Kidney tubule cell (primary cell): ENCODE measurements at places on chromosomes 4 and X.

- DNase-seq: no peak
Measured at GRCh38 chr4:6920171-6920570, 10.5 kb downstream of the TBC1D14 start.

- DNase-seq: no peak
Measured at GRCh38 chr4:161823450-161823849, 340.4 kb downstream of the FSTL5 start.

GRCh38 chr4:77349796-77350195 lies 192.8 kb downstream of the CCNG2 start:
- peak; percentile 66 for DNase-seq

- no peak for DNase-seq
Measured at GRCh38 chr4:117996891-117997290, 37.4 kb upstream of the NDST3 start.

- peak; percentile 71 for DNase-seq
Measured at GRCh38 chr4:136803433-136803832, 728.9 kb downstream of the PCDH18 start.

- DNase-seq: no peak
Measured at GRCh38 chrX:38599796-38600755, 38.7 kb downstream of the TSPAN7 start.

- no peak for DNase-seq
Measured at GRCh38 chrX:150696866-150697265, 3.7 kb downstream of the MTMR1 start.

DNA sequence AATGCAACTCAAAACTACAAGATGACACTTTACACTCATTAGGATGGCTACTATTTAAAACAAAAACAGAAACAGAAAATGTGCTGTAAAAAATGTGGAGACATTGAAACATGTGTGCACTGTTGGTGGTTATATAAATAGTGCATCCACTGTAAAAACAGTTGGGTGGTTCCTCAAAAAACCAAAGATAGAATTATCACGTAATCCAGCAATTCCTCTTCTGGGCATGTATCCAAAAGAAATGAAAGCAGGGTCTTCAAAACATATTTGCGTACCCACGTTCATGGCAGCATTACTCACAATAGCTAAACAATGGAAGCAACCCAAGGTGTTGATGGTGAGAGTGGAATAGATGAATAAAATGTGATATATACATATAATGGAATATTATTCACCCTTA lies 967.2 kb downstream of the TRAM1L1 start:
- no peak for DNase-seq

DNA sequence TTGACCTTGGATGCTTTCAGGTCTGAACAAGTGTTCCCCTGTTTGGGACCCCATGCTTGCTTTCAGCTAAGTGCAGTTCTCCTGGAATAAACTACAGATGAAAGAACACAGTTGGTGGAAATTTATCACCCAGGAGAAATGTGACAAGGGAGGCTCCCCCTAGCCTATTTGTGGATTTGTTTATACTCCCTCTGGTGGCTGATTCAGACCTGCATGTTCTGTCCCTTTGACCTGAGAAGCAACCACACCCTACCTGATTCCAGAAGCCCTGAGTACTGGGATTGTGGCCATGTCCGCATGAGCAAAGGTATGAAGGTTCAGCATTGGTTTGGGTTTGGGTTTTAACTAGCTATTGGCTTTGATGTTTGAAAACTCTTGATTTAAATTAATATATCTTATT lies 440.9 kb downstream of the MID1IP1 start:
- DNase-seq: peak; percentile 34

GRCh38 chrX:153774576-153775292 lies 6.1 kb upstream of the SRPK3 start:
- no peak for DNase-seq

GRCh38 chr4:74830928-74831327 lies 36.6 kb upstream of the BTC start:
- no peak for DNase-seq

DNA sequence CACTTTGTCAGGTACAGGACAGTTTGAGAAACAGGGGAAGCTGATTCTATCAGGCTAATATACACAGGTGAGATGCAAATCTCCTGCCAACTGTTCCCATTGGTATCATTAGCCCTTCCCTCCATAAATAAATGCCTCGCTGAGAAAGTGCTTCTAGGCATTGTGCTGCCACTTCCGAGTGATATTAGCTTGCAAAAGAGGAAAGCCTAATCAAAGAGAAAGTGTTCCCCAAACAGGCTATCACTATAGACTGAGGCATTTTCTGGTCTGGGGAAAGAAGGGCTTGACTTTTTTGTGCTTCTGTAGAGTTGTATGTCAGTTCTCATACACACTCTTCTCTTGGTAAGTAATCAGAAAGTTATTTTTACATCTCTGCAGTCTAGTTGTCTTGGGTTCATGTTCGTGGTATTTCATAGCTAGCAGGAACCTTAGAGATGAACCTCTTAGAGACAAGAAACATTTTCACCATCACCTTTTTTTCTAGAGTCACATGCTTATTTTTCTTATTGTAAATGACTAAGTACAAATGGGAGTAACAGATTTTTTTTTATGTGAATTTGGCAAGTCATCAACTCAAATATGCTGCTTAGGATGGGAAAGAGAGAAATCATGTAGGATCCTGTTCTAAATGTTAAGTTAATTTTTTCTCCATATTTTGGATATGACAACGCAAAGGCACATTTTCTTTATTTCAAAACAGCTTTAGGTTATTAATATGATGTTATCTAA lies 1009.8 kb downstream of the ADGRL3 start:
- no peak for DNase-seq

DNA sequence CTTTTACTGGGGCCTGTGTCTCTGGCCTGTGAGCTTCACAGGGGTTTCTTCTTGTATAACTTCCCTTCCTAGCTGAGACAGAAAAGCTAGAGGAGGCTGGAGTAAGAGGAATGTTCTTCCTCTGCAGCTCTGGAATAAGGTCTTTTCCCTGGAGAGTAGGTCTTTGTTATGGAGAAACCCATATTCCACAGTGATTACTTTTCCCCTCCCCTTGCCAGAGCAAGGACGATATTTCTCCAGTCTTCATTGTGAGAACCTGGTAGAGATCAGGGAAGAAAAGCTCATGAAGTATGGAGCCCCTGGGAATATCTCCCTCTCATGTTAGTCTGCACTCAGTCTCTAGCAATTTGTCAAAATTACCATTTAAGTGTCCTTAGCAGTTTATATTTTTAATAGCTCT lies 18.7 kb upstream of the GLRB start:
- no peak for DNase-seq

DNA sequence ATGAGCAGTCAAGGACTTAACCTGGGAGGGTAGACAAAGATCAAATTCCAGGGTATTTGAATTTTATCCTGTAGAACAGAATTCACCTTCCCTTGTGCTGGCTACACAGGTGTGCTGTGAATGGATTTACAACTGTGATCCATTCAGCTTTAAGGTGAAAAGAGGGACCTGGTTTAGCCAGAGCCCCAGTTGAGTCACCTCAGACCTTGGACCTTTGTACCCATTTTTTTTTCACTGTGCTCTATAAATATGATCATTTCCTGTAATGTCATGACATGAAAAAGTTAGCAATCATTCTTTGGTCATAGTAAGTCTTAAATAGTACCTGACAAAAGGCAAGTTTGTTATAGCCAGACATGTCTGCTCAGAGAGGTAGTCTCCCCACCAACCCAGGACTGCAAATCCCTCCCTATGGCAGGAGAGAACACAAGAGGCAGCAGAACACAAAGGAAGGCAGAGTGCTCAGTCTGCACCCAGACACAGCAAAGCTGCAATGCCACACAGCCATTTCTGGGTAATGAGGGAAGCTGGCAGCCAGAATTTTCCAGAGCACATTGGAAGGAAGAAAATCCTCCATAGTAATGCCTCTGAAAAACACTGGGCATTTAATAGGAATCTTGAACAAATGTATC lies 77.9 kb downstream of the CXXC4 start:
- peak; percentile 5 for DNase-seq

- DNase-seq: no peak
Measured at GRCh38 chrX:118115953-118116712, 477 bp downstream of the KLHL13 start.

DNA sequence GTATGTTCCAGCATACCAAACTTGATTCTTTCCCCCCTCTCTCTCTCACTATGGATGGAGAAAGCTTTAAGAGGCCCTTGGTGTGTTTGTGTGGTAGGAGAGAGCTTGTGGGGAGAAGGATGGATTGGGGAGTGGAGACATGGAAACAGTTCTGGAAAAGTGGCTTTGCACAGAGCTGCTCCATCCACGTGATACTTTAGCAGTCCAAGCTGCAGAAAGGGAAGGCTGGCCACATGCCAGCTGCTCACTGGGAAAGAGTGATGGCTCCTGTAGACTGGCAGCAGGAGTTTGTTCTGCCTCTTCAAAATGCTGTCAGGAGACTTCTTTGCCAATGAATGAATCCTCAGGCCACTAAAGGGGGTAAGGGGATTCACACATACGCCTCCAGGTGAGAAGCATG lies 21.7 kb upstream of the SEC24B start:
- peak; percentile 34 for DNase-seq

GRCh38 chr4:170214101-170214500 lies 124.3 kb upstream of the AADAT start:
- no peak for DNase-seq

- peak; percentile 39 for DNase-seq
Measured at GRCh38 chr4:83599183-83599582, 63.3 kb downstream of the GPAT3 start.

DNA sequence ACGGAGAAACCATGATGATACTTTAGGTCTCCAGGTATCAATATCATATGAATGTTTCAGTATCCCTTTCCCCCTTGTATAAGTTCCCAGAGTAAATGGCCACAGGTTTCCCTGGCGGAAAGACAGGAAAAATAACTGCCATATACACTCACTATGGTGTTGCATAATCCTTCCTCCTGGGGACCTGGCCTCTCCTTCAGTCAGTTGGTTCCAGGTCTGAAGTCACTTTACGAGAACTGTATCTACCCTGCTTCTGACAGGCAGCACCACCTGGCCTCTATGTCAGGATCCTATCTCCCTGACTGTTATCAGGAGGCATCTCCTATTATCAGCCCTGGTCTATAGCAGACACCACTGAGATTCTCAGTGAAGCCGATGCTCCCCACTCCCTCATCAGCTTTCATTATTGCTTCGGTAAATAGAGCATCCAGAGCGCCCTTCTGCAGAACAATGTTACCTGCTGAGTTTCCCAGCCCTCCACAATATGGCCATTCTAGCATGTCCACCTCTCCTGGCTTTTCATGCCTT lies 22.6 kb downstream of the HAUS3 start:
- no peak for DNase-seq

DNA sequence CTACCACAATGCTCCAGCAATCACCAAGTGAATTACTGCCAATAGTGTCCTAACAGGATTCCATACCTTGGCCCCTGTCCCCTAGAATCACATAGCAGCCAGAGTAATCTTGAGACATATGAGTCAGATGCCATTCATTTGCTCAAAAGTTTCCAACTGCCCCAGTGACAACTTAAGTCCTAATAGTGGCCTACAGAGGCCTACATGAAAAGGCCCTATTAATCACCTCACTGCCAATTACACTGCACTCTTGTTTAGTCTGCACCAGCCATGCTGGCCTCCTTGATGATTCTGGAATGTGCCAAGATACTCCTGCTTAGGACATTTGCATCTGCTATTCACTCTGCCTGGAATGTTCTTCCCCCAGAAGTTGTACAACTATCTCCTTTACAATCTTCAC lies 130.7 kb downstream of the NR3C2 start:
- DNase-seq: peak; percentile 52

- DNase-seq: peak; percentile 64
Measured at GRCh38 chr4:113445286-113445685, 316.3 kb downstream of the CAMK2D start.

- DNase-seq: no peak
Measured at GRCh38 chr4:5588046-5588445, 120.3 kb downstream of the EVC2 start.

GRCh38 chrX:42290608-42291007 lies 367.3 kb upstream of the CASK start:
- peak; percentile 24 for DNase-seq

- DNase-seq: peak; percentile 15
Measured at GRCh38 chr4:5982156-5982973, 35.9 kb downstream of the C4orf50 start.

DNA sequence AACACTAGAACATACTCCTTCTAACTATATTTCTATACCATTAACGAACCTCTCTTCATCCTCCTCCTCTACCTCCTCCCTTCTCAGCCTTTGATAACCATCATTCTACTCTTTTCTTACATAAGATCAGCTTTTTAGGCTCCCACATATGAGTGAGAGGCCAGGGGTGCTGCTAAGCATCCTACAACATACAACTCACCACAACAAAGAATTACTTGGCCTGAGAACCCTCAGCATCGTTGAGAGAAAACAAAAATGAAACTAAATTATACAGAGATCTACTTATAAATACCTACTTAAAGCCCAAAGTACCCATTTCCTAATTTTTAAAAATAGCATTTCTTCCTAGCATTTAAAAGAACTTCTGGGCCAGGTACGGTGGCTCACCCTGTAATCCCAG lies 77.7 kb downstream of the CC2D2A start:
- DNase-seq: no peak

DNA sequence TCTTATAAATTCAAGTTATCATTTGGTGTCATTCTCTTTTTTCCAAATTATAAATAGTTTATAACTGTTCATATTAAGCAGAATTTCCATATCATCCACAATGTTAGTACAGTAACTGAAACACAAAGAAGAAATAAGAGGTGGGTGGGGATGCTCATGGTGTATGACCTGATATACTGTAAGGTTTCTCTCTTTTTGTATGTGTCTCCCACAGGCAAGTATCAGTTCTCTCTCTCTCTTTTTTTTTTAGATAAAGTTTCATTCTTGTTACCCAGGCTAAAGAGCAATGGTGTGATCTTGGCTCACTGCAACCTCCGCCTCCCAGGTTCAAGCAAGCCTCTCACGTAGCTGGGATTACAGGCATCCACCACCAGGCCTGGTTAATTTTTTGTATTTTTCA lies 43.7 kb upstream of the UGT2A3 start:
- no peak for DNase-seq

DNA sequence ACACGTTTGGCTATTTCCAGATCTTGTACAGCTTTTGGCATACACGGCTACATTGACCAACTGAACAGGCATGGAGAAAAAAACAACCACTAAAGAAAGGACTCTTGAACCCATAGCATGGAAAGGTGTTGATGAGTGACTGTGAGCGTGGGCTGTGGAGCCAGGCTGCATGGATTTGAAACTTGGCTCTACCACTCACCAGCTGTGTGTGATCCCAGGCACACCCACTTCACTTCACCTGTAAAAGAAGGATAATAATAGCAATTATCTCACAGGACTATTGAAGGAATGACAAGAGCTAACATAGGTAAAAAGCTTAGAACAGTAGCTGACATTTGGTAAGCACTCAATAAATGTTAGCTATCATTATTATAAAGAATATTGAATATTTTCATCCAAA lies 301.7 kb upstream of the CPEB2 start:
- DNase-seq: no peak

- DNase-seq: no peak
Measured at GRCh38 chr4:112119353-112119783, 25.9 kb upstream of the FAM241A start.
